Liver (tissue), 10 donors: ENCODE measurements at places on chromosomes 16 and 17. TPM values are rescaled to one million over a fixed set of nuclear protein-coding genes. Genes with fewer than 3 reads are reported as not detected.

DNA sequence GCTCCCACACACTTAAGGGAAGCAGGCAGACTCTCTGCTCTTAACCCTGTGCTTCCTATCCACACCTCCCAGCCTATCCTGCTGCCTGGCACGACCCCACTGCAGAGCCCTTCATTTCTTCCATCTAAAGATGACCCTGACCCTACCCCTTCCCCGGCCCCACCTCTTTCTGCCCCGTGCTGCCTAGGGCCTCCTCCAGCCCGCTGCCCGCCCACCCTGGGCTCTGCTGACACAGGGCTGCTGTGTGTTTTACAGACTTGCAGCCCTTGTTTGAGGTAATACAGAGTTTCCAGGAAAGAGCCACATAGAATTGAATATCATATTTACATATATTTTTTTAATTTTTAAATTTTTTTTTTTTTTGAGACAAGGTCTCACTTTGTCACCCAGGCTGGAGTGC is 42.0 kb downstream of the MEOX1 start:
- no peak for DNase-seq

DNA sequence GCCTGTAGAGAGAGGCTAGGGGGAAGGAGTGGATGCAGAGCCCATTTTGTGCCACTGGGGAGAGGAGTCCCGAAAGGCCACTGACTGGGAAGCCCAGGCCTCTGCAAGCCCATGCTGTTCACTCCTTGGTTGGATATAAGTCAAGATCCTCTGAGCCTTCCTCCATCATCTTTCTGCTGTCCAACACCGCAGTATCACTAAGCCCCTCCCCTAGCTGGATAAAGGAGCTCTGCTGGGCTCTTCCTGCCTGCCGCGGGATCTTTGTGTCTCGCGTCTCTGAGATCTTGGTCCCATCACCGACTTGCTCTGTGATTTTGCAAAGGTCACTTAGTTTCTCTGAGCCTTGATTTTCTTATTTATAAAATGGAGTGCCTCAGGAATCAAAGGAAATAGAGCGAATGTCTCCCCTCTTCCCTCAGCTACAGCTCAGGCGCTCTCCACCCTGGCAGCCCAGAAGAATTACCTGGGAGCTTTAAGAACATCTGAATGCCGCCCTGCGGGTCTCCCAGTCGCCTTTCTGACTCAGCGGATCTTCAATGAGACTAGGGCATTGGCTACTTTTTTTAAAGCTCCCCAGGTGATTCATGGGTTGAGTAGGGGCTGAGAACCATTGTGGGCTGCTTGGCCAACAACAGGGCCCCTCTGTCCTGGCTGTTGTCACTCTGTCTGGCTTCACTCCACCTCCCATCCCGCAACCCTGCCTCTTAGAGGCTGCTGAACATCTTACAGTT is 25.2 kb upstream of the TMEM220 start:
- no peak for DNase-seq

DNA sequence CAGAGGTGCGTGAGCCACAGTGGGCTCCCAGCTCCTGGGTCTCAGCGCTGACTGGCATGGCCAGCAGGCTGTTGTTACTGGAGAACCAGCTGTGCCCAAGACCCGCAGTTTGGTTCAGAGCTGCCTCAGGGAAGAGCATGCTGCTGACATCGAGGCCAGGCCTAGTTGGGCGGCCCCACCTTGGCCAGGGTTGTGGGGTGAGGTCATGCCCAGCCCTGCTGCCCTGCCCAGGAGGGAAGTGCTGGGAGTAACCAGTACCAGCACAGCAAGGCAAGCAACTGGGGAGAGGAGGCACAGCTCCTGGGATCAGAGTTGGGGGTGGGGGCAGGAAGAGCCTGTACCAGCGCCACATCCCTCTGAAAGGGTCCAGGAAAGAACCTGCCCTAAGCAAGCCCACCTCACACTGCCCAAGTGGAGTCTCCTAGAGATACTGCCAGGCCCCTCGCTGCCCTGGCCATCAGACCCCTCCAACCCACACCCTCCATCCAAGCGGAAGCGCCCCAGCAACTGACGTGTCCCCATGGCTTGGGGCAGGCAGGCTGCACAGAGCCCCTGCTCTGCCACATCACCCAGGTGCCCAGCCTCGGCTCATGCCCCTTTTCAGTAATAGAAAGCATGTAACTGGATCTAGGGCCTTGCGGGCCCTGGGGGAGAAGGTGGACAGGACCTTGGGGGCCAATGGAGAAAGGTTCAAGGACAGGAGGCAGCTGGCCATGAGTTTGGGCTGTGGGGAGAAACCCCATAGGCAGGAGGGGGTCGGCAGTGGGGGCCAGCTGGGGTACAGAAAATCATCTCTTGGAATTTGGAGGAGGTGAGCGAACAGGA is 990 bp downstream of the DOK4 start:
- no peak for DNase-seq

- no peak for DNase-seq
These were observed 208.2 kb upstream of the MYOCD start for GRCh38 chr17:12457493-12457892.

DNA sequence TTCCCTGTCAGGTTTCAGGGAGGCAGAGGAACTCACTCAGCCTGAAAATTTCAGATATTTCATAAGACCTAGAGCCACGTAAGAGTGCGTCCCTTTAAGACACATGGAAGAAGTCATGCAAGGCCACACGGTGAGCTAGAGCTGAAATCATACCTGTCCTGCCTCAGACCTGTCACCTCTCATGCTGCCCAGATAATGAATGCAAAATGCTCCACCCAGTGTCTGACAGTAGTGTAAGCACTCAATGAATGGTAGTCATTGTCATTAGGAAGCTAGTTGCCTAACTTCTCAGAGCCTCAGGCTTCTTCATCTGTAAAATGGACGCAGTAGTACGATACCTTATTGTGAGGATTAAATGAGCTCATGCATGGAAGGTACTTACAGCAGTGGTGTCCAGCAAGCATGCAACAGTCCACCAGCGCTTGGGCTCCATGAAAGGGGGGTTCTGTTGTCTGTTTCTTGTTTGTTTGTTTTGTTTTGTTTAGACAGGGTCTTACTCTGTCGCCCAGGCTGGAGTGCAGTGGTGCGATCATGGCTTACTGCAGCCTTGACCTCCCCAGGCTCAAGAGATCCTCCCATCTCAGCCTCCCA is 60.7 kb downstream of the WSB1 start:
- DNase-seq = no peak

- DNase-seq = no peak
These were observed 619 bp downstream of the CACNB1 start for GRCh38 chr17:39196808-39197291.

Gene ODAD4
- 1.0 TPM for total RNA-seq

Gene TOM1L1
- 21.4 TPM for total RNA-seq

DNA sequence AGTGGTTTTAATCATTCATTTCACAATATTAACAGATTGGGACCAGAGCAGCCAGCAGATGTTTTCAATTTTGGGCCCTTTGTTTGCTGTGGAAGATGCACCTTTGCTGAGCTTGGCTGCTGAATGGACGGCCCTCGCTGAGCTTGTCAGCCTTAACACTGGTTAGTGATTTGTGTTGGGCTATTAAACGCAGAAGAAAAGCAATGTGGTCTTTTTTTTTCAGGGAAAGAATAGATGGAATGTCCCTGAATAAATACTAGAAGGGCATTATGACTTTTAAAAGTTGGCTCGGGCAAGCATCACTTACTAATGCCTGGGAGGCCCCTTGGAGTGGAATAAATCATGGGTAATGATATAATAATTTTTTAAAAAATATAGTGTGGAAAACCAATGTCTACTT is 297.0 kb downstream of the MAP2K6 start:
- no peak for DNase-seq

DNA sequence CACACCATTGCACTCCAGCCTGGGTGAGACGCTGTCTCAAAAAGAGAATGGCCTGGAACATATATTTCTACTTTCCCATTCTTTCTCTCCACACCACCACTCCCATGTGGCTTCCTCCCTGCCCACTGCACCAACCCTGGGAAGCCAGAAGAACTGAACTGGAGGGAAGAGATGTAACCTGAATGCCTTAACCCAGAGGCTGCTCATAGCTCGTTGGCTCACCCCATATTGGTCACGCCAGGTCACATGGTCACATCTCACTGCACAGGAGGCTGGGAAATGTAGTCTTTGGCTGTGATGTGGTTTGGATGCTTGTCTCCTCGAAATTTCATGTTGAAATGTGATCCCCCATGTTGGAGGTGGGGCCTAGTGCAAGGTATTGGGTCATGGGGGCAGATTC is 5.9 kb upstream of the DNAH17 start:
- DNase-seq = no peak

DNA sequence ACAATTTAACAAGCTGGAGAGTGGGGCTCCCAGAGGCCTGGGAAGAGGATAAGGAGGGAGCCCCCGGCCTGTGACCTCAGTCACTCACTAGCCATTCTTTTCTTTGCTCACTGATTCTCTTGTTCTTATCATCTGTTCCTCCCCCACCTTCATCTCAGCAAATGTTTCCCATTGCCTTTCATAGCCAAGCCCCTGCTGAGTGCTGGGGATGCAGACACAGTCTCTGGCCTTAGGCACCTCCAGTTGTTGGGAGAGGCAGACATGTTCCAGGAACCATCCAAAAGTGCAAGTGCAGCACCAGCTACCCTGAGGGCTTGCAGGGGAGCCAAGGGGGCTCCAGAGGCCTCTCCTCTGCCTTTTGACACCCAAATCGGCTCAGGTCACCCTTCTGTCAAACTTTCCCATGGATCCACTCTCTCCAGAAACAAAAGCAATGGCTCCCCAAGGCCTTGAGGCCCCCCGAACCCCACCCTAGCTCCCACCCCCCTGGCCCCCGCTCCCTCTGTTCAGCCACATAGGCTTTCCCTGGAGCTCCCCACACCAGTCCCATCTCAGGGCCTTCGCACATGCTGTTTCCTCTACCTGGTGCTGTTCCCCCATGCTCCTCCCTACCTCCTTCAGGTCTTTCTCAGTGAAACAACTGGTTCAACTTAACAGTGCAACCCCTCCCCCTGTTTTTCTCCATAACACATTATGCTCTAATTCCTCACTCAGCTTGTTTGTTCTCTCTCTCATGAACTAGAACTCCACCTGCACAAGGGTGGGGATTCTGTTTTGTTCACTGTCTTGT is 14.9 kb upstream of the KCNJ12 start:
- DNase-seq = no peak

Gene KRTAP9-8
- total RNA-seq = not detected

- DNase-seq = no peak
These were observed 17.7 kb upstream of the MEOX1 start for GRCh38 chr17:43679401-43679800.

DNA sequence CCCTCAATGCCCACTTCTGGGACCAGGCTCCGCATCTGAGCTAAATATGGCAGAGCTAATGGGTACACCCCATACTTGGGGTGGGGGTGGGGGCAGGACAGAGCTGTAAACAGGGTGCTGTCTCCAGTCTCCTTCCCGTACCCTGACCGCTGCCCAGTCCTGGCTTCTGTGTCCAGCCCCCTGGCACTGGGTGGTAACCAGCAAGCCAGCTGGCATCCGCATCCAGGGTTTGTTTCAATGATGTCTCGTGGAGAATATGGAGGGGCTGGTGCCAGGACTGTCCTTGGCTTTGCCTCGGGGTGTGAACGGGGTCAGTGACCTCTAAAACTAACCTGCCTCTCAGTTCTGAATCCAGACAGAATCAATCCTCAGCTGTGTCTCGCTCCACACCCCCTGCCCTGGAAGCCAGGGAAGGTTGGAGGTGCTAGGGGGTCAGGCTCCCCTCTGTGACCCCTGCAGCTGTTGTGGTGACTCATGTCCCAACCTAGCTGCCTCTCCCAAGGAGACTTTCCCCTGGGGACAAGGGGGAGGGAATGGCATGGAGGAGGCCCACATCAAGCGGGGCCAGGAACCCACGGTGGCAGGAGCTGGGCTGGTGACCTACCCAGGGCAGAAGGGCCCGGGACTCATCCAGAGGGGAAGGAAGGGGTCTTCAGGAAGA is 1.5 kb upstream of the PNMT start:
- DNase-seq = no peak

DNA sequence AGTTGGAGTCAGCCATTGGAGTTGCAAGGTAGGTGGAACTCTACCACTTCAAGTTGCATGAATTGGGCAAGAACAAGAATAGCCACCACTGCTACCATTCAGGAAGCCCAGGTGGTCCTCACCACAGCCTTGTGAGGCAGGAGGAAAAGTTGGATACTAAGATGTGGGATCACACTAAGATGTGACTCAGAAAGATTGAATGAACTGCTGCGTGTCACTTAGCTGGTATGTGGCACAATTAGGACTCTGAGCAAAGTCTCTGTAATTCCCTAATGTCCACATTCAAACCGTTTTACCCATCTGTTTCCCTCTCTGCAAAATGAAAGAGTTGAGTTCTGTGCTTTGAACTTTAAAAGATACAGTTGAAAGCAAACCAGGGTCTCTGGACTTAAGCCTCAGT is 44.7 kb upstream of the HS3ST3A1 start:
- no peak for DNase-seq

- no peak for DNase-seq
These were observed 5.0 kb upstream of the NFE2L1 start for GRCh38 chr17:48043176-48043575.

Gene KCNG4
- not detected for total RNA-seq

DNA sequence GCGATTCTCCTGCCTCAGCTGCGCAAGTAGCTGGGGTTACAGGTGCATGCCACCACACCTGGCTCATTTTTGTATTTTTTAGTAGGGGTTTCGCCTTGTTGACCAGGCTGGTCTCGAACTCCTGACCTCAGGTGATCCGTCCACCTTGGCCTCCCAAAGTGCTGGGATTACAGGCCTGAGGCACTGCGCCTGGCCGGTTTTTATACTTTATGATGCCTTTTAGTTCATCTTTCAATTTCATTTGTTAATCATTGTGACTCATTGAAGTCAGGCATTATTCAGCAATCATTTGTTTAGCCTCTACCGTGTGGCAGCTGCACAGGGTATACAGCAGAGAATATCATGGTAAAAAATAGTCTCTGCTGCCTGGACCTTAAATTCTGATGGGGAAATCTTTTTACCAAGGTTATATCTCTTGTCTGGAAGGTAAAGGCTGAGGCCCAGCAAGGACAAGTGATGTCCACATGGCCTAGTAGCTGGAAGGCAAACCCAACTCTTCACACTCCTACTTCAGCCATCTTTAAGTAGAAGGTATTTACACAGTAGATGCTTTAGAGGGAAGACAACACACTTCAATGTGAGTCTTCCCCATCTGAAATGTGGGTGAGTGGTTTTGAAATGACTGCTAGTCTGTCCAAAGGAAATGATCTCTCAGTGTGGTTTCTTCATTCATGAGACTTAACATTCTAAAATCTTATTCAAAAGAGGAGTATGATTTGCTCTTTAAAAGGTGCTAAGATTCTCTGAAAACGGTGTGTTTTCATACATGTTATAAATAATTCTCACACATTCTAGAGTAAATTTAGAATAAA is 2.4 kb downstream of the PRPSAP2 start:
- no peak for DNase-seq

DNA sequence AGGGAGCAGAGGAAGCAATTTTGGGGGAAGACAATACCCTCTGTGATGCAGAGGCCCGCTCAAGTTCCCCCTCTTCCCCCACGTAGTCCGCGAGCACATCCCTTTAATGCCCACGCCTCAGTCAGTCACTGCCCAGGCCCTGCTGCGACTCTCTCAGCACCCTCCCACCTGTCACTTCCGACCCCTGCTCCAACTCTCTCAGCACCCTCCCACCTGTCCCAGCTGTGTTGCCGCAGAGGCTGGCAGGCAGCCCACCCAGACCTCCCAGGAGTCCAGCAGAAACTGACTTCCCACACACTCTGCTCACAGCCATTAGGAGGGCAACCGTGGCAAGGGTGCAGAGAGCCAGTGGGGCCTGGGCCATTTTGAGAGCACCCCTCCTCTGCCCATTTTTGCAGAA is 92.7 kb downstream of the WSCD1 start:
- no peak for DNase-seq
